Fibroblast of villous mesenchyme (primary cell): ENCODE measurements at places on chromosomes 7 and 10. TPM values are rescaled to one million over a fixed set of nuclear protein-coding genes. Genes with fewer than 3 reads are reported as not detected.

Gene GJD4
- not detected in 2 replicates for total RNA-seq

Gene LHFPL3
- not detected in 2 replicates for total RNA-seq

Gene SYT15
- total RNA-seq, result under 0.01 and 0.64 TPM in 2 replicates

Gene ZNF503
- 7.8 and 11.9 TPM in 2 replicates for total RNA-seq

Gene ATRNL1
- 8.4 and 13.0 TPM in 2 replicates for total RNA-seq

Gene BAZ1B
- total RNA-seq, result 57.0 and 64.3 TPM in 2 replicates

Gene NANOS1
- total RNA-seq, result 1.9 and 6.0 TPM in 2 replicates

Gene CADPS2
- 13.9 and 27.2 TPM in 2 replicates for total RNA-seq

Gene GPR22
- total RNA-seq, result under 0.01 TPM in 1 of 2 replicates, not detected in the other

Gene SH2B2
- total RNA-seq, result 0.43 and 0.97 TPM in 2 replicates

Gene AOAH
- total RNA-seq, result not detected in 2 replicates

Gene TUBB8
- under 0.01 TPM in 1 of 2 replicates, not detected in the other for total RNA-seq

Gene SLC18A3
- total RNA-seq, result under 0.01 TPM in 1 of 2 replicates, not detected in the other

Gene SPDYE9
- not detected in 2 replicates for total RNA-seq

Gene CALML5
- total RNA-seq, result not detected in 2 replicates

Gene PDE1C
- total RNA-seq, result 4.7 and 6.8 TPM in 2 replicates

Gene SEMA3E
- 0.32 and 0.43 TPM in 2 replicates for total RNA-seq

Gene ZNF425
- total RNA-seq, result 2.9 and 3.5 TPM in 2 replicates

Gene H2BK1
- total RNA-seq, result not detected in 2 replicates

Gene R3HCC1L
- 10.6 and 12.1 TPM in 2 replicates for total RNA-seq

Gene CYP2E1
- 1.3 and 1.6 TPM in 2 replicates for total RNA-seq

Gene CAV2
- 130 and 224 TPM in 2 replicates for total RNA-seq

Gene ACBD7
- 0.97 and 1.3 TPM in 2 replicates for total RNA-seq

Gene TMEM270
- not detected in 2 replicates for total RNA-seq

Gene IQUB
- total RNA-seq, result 0.43 and 0.97 TPM in 2 replicates
